ENCODE measurements at places on chromosomes 3 and 15. TPM values are rescaled to one million over a fixed set of nuclear protein-coding genes. Genes with fewer than 3 reads are reported as not detected.

DNA sequence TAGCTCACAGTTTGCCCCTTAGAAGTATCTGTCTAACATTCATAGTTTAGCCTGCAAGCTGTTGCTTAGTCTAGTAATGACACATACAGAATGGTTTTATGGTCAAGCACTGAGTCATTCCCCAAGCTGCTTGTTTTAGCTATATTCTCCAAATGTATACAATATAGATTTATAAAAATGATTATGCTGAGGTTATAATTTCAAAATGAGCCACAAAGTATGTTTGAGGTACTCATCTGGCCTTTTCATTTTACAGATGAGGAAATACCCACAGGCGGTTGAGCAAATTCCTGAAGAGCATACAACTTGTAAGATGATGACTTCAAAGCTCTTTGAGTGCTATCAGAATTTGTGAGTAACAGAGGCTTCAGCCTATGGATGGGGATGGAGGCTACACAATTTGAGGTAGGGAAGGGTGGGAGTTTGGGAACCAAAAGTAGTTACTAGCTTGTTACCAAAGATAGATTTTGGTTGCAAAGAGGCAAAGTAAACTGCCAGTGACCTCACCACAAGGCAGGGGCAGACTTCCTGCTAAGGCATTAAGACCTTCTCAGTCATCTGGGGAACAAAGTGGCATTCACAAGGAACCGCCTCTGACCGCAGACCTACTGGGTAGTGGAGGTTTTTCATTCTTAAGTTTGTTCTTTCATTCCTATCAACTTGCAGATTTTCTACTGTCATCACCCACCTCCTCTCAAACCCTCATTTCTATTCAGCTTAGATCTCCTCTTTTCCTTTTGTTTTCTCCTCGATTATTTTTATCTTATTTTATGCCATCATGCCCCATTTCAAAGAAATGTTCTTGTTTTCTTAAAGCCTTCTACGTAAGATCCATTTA is 257.2 kb upstream of the NECTIN3 start:
- no peaks in the 10 kb centered on the region for H3K36me3 ChIP-seq
- DNase-seq = no peak
- H3K27ac ChIP-seq = no peak overlapping the region
- H3K4me1 ChIP-seq = no peaks in the 10 kb centered on the region
- no peak overlapping the region for H3K4me3 ChIP-seq

DNA sequence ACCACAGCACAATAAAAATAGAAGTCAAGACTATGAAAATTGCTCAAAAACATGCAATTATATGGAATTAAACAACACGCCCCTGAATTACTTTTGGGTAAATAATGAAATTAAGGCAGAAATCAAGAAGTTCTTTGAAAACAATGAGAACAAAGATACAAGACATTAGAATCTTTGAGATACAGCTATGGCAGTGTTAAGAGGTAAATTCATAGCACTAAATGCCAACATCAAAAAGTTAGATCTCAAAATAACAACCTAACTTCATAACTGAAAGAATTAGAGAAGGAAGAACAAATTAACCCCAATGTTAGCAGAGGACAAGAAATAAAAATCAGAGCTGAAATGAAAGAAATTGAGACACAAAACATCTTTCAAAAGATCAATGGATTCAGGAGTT is 86.6 kb upstream of the UBP1 start:
- H3K27me3 ChIP-seq = no peaks in the 10 kb centered on the region
- H3K36me3 ChIP-seq = peaks cover 63% of the 10 kb centered on the region
- H3K4me1 ChIP-seq = no peaks in the 10 kb centered on the region
- DNase-seq = no peak

- no peaks in the 10 kb centered on the region for H3K36me3 ChIP-seq
- no peak for DNase-seq
- H3K27me3 ChIP-seq = peaks cover 17% of the 10 kb centered on the region
- peaks cover 5% of the 10 kb centered on the region for H3K4me1 ChIP-seq
- H3K4me3 ChIP-seq = no peak overlapping the region
Measured at GRCh38 chr15:66025015-66025452, 155.7 kb downstream of the RAB11A start.

DNA sequence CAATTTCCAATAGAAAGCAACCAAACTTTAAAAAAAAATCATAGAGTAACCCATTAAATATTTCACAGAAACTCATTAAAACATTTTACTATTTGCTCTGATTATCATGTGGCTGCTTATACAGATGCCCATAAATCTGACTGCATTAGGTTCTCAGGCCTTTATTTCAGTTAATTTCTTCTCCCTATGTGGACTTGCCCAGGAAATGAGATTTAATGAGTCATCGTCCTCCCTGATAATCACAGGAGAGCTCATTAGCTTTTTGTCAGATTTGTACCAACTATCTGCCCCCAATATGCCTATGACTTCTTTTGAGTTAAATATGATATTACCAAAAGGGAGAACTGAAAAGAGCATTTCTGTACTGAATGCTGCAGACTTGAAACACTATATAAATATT is 168.0 kb downstream of the FOXB1 start:
- no peak for DNase-seq
- H3K4me3 ChIP-seq = no peak overlapping the region
- no peaks in the 10 kb centered on the region for H3K4me1 ChIP-seq
- H3K36me3 ChIP-seq = no peaks in the 10 kb centered on the region

GRCh38 chr3:195889870-195890295 is 18.5 kb downstream of the TNK2 start:
- peaks cover 7% of the 10 kb centered on the region for H3K36me3 ChIP-seq
- H3K4me1 ChIP-seq = peaks cover 40% of the 10 kb centered on the region
- H3K27me3 ChIP-seq = no peaks in the 10 kb centered on the region
- no peak overlapping the region for H3K27ac ChIP-seq
- no peak for DNase-seq

- H3K27ac ChIP-seq = no peak overlapping the region
- H3K4me3 ChIP-seq = no peak overlapping the region
- DNase-seq = no peak
- no peaks in the 10 kb centered on the region for H3K27me3 ChIP-seq
- H3K36me3 ChIP-seq = no peaks in the 10 kb centered on the region
Measured at GRCh38 chr3:55458181-55458790, 28.8 kb downstream of the WNT5A start.

GRCh38 chr3:10527295-10528001 is 22.1 kb upstream of the ATP2B2 start:
- H3K27ac ChIP-seq = no peak overlapping the region
- no peak overlapping the region for H3K4me3 ChIP-seq
- H3K27me3 ChIP-seq = peaks cover 26% of the 10 kb centered on the region
- no peaks in the 10 kb centered on the region for H3K36me3 ChIP-seq
- peak; percentile 45 for DNase-seq

- H3K4me1 ChIP-seq = peaks cover 63% of the 10 kb centered on the region
- DNase-seq = peak; percentile 88
- peak overlapping the region; percentile 100 for H3K27ac ChIP-seq
- no peaks in the 10 kb centered on the region for H3K27me3 ChIP-seq
- peaks cover 22% of the 10 kb centered on the region for H3K36me3 ChIP-seq
Measured at GRCh38 chr3:187737368-187738070, 7.7 kb downstream of the BCL6 start.

DNA sequence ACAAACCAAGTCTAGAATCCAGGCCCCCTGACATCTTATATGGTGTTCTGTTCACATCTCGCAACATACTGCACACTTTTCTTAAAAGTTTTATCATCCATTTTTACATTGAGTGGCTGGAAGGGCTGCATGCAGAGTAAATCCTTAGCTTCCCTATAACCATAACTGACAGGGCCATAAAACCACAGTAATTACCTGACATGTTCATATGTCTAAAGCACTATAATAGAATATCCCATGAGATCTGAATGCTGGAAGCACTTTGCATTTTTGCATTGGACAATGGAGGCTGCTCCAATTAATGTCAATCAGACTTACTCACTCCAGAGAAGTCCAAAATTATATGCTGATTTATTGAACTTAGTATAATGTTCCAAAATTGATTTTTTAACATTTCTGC is 86.6 kb upstream of the HES1 start:
- H3K27me3 ChIP-seq = no peaks in the 10 kb centered on the region
- no peaks in the 10 kb centered on the region for H3K36me3 ChIP-seq
- H3K27ac ChIP-seq = no peak overlapping the region
- DNase-seq = no peak
- H3K4me1 ChIP-seq = peaks cover 17% of the 10 kb centered on the region

- H3K36me3 ChIP-seq = peaks cover 17% of the 10 kb centered on the region
- peaks cover 13% of the 10 kb centered on the region for H3K4me1 ChIP-seq
- no peaks in the 10 kb centered on the region for H3K27me3 ChIP-seq
- no peak for DNase-seq
- no peak overlapping the region for H3K27ac ChIP-seq
- no peak overlapping the region for H3K4me3 ChIP-seq
Measured at GRCh38 chr3:183870563-183870962, 14.1 kb downstream of the PARL start.

GRCh38 chr3:65781594-65781993 is 257.1 kb downstream of the MAGI1 start:
- H3K27ac ChIP-seq = no peak overlapping the region
- H3K4me1 ChIP-seq = no peaks in the 10 kb centered on the region
- no peak overlapping the region for H3K4me3 ChIP-seq

Gene ZIC1
- total RNA-seq = not detected

Gene NR2E3
- not detected for total RNA-seq

Gene HDC
- total RNA-seq = not detected

Gene ISL2
- total RNA-seq = 0.76 TPM

Gene AADACL2
- 73.3 TPM for total RNA-seq

Gene ERICH6
- total RNA-seq = 0.68 TPM

Gene LRRC49
- 12.6 TPM for total RNA-seq

Measured in suprapubic skin (tissue), 4 donors.